ENCODE measurements at places on chromosomes 1 and 21. TPM values are rescaled to one million over a fixed set of nuclear protein-coding genes. Genes with fewer than 3 reads are reported as not detected.
A peak's percentile ranks its signal among the peaks of the same experiment; 100 is the strongest.

DNA sequence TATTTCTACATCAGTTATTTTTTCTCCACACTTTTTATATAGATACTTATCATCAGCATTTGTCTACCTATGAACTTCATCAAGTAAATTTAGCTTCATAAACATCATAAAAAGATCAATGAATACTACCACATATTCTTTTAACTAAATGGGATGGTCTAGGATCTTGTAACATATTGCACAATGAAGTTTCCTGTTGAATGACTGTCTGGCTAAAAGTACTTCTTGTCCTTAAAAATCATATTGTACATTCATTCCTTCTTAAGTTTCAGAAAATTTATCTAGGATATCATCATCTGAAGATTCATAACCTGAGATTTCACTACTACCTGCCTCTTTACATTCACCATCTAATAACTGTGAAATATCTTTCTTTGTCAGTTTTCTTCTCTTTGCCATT lies 69.0 kb downstream of the MAGI3 start:
- no peak for DNase-seq

DNA sequence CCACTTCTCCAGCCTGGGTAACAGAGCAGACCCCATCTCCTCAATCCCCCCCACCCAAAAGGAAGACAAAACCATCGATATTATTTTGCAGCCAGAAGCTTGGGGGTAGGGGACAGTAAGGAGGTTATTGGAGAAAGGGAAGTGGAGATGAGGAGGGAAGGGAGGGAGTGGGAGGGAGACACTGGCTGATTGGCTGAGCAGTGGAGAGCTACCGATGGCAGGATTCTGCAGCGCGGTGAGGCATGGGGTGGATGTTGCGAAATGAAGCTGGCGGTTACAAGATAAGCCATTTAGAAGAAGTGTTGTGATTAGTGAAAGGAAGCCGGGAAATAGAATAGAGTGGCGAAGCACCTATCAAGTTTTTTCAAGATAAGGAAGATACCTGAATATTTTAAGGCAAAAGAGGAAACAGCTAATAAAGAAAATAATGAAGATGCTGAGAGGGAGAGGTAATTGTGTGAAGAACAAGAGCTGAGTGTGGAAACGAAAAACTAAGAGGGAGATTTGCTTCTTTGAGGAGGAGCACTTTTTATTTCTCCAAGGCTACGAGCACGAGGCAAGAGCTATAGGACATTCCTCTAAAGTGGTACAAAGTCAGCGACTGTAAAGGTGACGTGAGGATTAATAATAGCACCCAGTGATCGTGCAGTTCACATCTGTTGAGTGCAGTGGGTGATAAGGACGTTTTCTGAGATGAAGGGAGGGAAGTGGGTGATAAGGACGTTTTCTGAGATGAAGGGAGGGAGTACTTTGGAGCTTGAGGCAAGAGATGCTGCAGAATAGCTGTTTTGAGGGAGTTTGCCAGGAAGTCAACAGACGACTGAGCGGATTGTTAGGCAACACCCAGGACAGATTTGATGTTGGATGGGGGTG lies 103.2 kb upstream of the KIF26B start:
- DNase-seq = peak; percentile 59

- no peak for DNase-seq
Measured at GRCh38 chr21:18274370-18274769, 29.7 kb downstream of the CHODL start.

DNA sequence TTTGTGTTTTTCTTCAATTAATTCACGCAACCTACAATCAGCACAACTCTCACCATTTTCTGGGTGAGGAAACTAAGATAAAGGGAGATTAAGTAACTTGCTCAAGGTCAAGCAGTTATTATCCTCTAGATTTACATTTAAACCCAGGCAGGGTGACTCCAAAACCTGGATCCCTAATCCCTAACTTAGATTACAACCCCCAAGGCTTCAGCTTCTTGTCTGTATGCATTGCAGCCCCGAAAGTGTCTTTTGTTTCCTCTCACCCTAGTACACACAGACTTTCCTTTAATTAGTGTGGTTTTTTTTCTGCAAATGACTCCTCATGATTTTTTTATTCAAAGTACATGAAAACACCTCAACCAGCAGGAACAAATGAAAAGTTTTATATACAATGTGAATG lies 748.6 kb upstream of the ADGRL2 start:
- no peak for DNase-seq

DNA sequence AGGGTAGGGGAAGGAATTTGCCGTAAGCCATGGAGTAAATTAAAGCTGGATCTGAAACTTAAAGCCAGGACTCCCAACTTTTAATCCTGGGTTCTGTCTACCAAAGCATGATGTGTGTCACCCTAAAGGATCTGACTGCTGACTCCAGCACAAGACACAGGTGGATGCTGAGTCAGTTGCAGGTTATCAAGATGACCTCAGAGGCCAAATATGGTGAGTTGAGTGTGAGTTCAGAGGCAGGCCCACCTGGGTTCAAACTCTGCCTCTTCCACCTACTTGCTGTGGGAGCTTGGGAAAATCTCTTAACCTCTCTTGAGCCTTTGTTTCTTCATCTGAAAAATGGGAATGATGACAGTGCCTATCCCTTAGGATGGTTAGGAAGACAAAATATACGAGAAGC lies 16.7 kb upstream of the LDLRAP1 start:
- no peak for DNase-seq

- DNase-seq = no peak
Measured at GRCh38 chr1:204836856-204837255, 33.8 kb upstream of the NFASC start.

- peak; percentile 46 for DNase-seq
Measured at GRCh38 chr21:33940164-33940880, 24.7 kb upstream of the ATP5PO start.

DNA sequence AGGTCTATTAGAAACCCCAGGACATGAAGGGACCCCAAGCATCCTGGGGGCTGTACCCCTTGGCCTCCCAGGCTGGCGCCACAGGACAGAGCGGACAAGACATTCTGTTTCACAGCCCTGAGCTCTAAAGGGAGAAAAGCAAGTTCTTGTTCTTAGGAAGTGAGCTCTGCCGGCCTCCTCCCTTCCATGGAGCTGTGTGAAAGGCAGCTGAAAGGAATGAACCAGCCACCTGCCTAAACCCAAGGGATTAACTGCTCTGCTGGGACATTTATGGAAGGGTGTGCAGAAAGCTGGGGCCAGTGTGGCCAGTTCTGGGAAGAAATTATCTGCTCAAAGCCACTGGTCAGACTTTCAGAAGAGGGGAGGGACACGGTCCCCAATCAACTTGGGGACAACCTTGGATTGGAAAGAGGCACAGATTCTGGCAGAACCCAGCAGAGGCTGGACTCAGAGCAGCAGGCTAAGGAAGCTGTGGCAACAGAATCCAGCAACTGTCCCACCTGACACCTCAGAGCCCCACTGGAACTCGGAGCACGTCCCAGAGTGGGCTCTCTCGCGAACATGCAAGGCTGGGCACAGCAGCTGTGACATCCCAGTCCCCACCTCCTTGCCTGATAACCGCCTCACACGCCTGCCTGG lies 2.1 kb downstream of the KLHL21 start:
- DNase-seq = no peak

RHBG gene
- total RNA-seq = not detected

RNF186 gene
- total RNA-seq = not detected

All from activated CD4-positive, alpha-beta memory T cell treated with anti-CD3 and anti-CD28 coated beads for 36 hours (primary cell).